ENCODE measurements at places on chromosomes 7 and 10.

GRCh38 chr7:14839307-14839706 lies 63.2 kb downstream of the DGKB start:
- no peak for DNase-seq

DNA sequence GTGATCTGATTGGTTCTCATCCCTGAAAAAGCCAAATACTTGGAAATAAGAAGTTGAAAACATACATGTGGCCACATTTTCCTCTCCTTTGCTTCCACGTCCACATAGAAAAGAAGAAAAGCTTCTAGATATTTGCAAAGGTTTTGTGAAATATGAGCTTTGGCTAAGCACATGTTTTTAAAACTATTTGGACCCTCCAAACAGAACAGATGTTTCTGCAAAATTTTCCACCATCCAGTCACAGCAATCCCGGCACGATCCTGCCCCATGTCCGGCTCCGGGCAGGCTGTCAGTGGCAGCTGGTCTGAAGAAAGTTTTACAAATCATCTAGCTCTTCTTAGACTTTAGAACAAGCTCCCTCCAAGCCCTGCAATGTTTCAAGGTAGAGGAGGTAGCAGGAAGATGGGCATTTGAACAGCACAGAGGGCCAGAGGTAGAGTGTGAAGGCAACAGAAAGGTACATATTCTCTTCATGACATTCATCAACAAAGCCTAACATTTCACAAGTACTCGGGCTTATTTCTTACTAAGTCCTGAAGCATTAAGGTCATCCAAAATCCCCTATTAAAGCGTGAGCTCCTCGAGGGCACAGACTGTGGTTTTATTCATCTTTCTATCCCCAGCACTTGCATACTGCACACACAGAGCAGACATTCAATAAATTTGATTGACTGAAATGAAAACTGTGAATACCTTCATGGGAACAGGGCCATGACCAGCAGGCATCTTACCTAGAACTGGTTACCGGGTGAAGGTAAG lies 110.1 kb downstream of the JAZF1 start:
- no peak for DNase-seq

DNA sequence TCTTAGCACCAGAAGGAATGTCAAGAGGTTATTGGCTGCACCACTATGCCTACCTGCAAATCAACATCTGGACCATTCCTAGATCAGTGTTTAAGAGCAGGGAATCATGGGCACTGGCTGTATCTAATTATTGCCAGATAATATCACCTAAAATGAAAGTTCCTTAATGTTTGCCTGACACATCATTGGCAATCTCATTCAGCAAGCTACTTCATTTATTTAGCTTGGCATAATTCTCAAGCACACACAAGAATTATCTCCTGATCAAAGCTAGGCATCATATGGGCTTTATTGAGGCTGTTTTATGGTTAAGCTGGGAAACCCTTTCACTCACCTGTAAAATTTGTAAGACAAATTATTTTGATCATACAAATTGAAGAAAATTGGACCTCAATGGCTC lies 581.7 kb downstream of the INHBA start:
- no peak for DNase-seq

GRCh38 chr10:17005621-17006566 lies 123.7 kb downstream of the CUBN start:
- DNase-seq: no peak

GRCh38 chr10:6279540-6280267 lies 77.0 kb downstream of the PFKFB3 start:
- DNase-seq: no peak

DNA sequence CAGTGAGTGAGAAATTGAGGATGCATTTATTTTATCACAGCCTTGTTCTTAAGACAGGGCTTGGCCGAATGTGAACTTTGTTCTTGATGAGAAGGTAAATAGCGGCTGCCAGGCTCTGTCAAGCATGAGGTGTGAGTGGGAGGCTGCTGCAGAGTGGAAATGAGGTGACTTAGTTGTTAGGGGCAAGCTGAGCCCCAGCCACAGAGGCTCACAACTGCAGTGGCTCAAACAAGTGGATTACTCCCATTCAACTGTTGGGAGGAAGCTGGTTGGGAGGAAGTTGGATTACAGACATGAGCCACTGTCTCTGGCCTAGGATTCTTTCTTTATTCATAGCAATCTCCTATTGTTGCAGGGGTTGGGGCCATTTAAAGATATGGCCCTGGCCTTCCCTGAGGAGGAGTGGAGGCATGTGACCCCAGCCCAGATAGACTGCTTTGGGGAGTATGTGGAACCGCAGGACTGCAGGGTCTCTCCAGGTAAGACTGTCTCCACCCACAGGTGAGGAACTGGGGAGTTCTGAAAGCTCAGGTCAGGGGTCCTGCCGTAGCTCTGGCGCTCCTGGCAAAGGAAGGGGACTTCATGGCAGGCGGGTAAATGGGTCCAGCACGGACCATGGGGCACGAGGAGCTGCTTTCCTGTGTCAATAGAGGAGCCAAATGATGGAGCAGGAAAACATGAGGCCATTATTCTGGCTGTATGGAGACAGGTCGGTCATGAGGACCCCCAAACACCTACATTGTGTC lies 7.1 kb downstream of the ZSCAN25 start:
- DNase-seq: no peak

DNA sequence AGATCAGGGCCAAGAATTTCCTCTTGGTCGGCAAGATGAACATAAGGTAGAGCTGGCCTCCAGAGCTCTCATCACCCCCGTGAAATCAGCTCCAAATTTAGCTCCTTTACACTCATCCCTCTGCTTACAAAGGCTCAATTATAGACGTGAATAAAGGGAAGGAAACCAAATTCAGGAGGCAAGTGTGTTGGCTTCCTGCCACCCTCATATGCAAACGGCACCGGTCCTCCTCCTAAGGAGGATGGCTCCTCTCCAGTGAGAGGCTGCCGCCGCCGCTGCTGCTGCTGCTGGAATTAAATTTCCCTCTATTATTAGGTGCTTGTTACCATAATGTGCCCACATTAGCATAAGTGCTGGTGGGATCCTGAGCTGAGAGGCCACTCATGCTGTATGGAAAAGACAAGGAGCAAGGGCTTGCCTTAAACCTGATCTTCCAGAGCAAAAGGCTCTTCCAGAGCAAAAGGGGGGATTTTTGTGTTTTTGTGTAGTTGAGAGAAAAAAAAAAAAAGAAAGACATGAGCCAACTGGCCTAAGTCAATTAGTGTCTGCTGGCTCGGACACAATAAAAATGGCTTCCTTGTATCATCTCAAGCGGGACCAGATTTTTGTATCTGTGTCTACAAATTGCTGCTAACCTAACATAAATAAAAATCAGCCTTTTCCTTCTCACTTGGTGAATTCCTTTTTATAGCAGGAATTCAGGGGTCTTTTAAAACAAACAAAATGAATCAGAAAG lies 68.4 kb downstream of the CDHR3 start:
- DNase-seq: no peak

DNA sequence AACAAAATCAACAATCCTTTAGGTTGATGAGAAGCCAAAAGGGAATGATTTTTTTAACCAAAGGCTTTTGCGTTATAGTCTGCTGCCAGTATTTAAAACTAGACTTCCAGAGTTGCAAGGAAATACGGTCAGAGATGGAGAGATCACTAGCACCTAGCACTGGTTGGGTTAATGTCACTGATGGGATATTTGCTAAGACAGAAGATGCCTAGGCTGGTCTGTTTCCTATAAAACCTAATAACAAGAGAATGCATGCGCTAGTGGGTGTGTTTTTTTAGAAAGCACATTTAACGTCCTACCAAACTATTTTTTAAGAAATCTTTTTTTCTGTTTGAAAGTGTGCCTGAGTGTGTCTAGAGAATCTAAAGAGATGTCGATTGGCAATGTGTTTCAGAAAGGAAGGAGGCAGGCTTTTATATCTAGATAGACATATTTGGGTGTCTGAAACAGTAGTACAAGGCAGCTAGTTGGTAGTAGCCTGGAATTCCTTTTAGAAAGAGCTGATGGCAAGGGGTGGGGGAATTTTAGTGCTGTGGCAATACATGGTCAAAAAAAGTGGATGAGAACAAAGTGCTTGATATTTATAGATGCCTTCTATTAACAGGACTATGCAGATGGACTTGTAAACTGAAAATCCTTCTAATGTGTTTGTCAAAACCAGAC lies 863 bp downstream of the CALD1 start:
- no peak for DNase-seq

DNA sequence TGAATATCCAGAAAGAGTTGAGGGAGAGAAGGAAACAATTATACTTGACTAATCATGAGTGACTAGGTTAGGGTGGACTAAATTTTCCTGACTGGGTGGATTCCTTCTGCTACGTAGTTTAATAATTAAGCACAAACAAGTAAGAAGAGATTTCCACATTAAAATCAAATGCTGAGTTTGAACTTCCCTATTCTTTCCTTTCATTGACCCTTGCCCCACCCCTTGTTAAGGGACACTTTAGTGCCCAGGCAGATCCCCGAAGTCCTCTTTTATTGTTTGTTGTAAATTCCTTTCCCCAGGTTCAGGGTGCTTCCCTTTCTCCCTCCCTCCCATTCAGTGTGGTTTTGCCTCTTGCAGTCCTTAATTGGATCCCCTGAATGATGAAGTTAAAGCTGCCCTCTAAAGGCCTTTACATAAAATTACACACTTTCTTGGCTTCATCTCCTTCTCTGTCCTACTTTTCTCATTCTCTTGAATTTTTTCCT lies 8.8 kb upstream of the SPAM1 start:
- DNase-seq: no peak

GRCh38 chr10:119849031-119849789 lies 23.4 kb downstream of the MCMBP start:
- no peak for DNase-seq

- no peak for DNase-seq
Measured at GRCh38 chr10:11180228-11180627, 162.6 kb downstream of the CELF2 start.

DNA sequence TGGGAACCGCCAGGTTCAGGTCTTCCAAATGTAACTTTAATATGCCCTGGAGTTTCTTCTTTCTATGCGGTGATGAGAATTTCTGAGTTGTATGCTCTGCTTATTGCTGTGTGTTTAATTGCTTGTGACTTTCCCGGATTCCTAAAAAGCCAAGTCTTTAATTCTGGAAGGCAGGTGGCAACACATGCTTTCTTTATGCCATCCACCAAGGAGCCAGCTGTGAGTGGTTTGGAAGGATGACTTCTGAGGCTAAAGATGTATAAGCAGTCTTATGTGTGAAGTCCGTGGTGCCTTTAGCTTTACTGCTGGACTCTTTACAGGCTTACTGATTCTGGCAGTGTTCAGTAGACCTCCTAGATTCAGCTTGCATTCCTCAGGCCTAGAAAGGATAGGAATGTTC lies 3.1 kb downstream of the SDK1 start:
- no peak for DNase-seq

GRCh38 chr7:117916309-117916708 lies 43.1 kb upstream of the CTTNBP2 start:
- no peak for DNase-seq

DNA sequence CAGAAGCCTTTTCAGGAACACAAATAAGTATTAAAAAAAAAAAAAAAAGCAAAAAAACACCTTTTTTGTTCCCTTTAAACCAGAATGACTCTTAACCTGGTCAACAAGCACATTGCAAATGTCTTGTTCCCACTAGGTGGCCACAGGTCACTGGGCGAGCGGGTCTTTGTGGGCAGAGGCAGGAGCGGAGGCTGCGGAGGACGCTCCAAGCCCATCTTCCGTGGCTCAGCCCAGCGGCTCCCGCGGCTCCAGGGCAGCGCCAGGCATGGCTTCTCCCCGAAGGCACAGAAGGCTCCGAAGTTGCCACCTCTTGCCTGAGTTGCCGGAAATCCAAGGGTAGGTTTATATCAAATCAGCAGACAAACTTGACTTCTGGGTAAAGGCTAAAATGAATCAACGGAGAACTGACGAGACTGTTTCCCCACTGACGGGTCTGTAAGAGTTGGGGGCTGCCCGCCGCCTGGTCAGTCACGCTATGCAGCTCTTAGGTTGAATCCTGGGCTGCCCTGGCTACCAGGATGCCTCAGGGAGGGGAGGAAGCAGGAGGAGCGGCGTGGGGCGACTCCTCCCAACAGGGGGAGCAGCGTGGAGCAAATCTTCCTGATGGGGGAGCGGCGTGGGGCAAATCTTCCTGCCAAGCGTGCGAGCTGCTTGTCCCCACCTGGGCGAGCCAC lies 144.5 kb downstream of the PTPRN2 start:
- no peak for DNase-seq

DNA sequence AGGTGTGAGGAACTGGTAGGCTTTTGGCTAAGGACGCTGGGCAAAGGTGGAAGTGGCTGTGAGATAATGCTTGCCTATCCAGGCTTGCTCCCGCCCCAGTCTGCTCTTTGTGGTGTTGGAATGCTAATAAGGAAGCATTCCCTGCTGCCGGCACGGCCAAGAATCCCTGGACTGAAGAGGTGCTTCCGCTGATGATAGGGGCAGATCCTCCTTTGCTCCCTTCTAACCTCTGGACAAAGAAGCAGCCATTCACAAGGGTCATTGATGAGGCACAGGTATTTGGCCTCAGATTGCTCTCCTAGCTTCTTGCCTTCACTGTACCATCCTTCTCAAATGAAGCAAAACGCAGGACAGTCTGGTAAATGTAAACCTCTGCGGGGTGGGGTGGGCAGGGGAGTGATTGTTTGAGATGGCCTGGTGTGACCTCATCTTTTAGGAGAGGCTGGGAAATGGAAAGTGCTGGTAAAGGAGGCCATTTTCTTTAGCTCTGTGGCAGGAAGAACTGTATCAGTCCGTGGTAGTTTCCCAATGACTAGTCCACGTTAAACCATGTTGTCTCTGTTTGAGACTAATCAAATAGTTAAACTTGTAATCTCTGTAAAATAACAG lies 1.7 kb downstream of the PGAM1 start:
- DNase-seq: no peak

- no peak for DNase-seq
Measured at GRCh38 chr7:130277763-130278643, 11.3 kb downstream of the CPA2 start.

DNA sequence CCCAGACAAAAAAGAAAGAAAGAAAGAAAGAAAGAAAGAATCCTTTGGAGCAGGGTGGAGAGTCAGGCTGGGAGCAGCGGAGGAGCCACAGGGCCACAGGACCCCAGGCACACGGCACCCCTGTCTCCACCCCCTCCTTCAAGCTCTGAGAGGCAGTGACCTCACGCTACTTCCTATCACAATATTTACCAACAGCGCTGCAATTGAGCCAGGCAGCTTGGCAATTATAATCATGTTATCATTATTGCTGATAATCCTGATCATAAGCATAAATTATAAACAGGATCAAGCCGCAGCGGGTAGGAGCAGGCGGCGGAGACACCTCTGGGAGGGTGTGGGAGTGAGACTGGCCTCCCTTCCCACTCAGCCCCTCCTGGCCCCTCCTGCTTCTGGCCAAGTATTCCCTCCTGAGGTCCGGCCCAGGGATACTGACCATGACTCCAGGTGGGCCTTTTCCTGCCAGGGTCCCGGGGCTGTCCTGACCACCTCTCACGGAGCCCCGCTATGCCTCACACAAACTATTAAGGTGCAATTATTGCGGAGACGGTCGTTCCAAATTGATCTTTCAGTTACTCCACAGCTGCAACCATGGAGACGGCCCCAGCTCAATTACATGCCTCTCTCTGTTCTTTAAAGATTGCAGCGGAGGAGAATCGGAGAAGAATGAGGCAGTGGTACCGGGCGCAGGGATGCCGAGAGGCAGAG lies 10.0 kb upstream of the GTF2IRD1 start:
- no peak for DNase-seq

GRCh38 chr7:28623863-28624262 lies 211.5 kb downstream of the CREB5 start:
- DNase-seq: no peak

GRCh38 chr7:10121631-10122030 lies 852.0 kb upstream of the PHF14 start:
- no peak for DNase-seq

- no peak for DNase-seq
Measured at GRCh38 chr7:25359471-25360059, 131.3 kb upstream of the NPVF start.

- no peak for DNase-seq
Measured at GRCh38 chr10:70671619-70672164, 614 bp upstream of the ADAMTS14 start.

GRCh38 chr10:35705051-35705450 lies 63.0 kb upstream of the FZD8 start:
- no peak for DNase-seq
